ENCODE measurements at places on chromosomes 5 and 9.
A peak's percentile ranks its signal among the peaks of the same experiment; 100 is the strongest.

DNA sequence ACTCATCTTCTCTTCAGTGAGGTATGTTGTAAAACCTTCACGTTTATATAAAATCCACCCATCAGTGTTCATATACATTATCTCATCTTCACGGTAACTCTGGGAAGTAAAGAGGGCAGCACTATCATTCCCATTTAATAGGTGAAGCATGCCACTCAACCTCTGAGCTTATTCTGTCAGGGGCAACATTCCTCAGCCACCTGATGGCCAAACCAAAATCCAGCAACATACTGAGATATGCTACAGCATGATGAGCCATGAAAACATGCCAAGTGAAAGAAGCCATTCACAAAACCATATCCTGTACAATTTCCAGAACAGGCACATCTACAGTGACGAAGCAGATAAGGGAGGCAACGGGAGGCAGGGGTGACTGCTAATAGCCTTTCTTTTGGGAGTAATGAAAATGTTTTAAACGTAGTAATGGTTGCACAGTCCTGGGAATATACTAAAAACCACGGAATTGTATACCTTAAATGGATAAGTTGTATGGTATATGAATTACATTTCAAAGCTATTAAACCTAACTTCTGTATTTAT lies 167.4 kb downstream of the TSSK1B start:
- DNase-seq: no peak

DNA sequence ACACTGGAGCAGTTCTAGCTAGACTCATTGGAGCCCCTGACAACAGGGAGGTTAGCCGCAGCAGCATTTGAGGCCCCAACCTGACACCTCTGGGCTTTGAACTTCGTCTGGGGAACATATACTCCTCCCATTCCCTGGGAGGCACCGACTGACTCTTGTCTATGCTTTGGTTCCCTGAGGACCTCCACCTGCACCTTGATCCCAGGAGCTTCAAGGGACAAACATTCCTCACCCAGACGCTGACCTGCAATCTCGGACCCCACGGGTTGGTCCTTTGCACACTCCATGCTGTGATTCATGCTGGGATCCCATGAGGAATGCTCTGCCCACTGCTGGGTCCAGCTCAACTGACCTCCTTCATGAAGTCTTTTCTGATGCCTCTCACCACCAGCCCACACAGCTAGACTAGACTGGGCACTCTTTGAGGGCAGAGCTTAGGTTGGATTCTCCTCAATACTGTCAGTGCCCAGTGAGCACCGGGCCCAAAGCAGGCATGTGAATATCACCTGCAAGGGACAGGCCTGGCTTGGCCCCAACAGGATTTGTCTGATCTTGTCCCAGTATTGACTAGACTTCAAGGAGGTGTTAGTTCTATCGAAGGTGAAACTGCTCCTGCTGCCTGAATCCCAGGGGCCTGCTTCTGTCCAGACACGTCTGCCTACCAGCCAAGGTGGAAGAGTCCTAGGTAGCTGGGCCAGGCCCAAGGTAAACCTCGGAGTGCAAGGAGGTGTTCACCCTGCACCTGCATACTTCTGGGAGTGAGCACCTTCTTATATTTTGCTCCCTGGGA lies 51.8 kb upstream of the ZBTB43 start:
- DNase-seq: no peak

GRCh38 chr9:98045234-98046179 lies 11.0 kb upstream of the NANS start:
- no peak for DNase-seq

DNA sequence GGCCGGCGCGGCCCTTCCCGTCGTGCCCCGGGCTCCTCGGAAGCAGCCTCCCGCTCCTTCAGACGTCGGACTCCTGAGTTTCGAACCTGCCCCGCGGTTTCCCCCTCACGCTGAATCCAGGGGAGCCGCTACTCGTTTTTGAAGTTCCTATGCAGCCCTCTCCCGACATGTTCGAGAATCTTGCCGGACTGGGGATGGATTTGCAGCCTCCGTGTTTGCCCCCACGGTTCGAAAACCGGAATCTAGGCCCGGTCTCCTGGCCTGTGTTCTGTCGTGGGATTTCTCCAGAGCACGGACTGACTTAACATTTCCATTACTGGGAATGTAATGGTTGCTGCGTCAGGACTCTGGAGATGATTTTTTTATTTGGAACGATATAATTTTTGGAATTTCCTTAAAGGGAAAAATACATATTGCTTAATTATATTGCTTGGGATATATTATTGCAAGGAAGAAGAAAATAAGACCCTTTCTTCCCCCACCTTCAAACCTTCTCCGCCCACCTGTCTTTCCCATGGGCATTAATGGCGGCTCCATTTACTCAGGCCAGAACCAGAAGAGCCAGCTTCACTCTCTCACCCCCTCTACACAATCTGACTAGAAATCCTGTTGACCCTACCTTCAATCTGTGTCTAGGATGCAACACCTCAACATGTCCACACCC lies 8.5 kb upstream of the MGAT1 start:
- no peak for DNase-seq

GRCh38 chr9:124098141-124098905 lies 86.8 kb downstream of the LHX2 start:
- DNase-seq: no peak

DNA sequence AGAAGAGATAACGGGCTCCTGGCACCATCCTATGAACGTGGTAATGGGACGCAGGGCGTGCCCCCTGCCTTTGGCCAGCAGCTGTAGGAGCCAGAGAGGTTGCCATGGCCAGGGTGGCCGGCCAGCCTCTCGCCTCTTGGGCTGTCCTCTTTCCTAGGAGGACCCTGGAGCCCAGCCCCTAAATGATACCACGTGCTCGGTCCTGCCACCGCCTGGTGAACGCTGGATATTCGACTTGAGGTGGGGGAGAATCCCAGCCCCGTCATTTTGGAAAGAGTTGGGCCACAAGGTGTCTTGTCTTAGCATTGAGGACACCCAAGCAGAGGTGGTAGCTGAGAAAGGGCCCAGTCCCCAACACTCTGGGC lies 391 bp upstream of the NRG2 start:
- no peak for DNase-seq

DNA sequence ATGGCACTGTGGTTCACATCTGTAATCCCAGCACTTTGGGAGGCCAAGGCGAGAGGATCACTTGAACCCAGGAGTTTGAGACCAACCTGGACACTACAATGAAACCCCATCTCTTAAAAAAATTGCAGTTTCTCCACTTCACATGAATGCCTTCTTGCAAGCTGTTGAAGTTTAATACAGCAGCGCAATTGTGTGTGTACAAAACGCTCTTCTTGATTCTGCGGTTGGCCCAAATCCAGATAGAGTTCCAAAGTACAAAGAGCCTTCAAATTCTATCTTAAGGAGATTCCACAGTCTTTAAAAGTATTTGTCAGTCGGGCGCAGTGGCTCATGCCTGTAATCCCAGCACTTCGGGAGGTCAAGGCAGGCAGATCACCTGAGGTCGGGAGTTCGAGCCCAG lies 9.3 kb upstream of the SETX start:
- DNase-seq: no peak

DNA sequence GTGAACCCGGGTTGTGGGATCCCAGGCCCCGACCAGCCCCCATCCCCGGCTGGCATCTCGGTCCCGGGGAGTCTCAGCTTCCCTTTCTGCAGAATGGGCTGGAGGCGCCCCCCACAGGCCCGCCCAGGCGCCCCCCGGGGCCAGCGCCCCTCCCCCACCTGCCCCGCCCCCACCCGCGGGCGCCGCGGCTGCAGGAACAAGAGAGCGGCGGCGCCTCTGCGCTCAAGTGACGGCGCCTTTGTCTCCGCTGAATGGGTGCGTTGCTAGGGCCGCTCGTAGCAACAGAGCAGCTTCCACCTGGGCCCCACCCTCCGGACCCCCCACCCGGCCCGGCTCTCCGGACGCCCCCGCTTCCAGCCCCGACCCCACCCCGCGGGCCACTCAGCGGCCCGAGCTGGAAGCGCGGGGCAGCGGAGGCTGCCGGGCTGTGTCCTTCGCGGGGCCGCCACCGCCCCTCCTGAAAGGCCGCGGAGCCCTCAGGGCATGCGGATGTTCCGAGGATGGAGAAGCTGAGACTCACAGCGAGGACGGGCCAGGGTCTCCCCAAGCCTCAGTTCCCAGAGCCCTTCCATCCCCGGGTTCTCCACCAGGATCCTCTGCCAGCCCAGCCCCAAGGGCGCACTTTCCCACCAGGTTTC lies 27.5 kb downstream of the ADGRD2 start:
- DNase-seq: no peak

GRCh38 chr9:130138171-130138653 lies 34.0 kb upstream of the NCS1 start:
- no peak for DNase-seq

- no peak for DNase-seq
Measured at GRCh38 chr5:169416583-169417196, 115.8 kb upstream of the SLIT3 start.

DNA sequence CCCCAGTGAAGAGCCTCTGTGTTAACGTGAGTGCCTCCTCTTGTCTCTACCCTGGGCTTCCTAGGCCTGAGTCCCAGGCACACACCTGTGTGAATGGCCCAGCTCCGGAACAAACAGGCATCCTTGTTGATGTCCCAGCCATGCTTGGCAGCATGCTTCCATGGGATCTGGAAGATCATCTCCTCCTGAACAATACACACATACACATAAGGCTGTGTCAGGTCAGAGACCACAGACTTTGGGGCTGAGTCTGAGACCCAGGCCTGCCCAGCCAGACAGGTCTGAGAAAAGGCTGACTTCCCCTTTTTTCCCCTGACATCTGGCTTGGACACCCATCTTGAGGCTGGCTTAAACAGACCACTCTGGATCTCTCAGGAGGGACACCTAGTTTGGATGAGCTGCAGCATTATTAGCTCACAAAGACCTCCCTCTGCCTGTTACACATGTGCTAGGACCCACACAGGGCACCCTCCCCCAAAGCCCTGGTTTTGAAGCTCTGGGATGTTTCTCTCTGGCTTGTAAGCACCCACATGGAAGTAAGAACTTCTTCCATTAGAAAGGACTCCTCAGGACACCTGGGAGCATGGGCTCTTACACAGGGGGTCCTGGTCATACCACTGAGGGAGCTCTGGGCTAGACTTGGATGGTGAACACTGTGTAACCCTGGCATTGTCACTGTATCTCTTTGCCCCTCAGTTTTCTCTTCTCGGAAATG lies 2.6 kb downstream of the IRF1 start:
- DNase-seq: no peak

- DNase-seq: no peak
Measured at GRCh38 chr5:102682101-102682647, 72.9 kb upstream of the PAM start.

GRCh38 chr5:160269017-160269416 lies 39.7 kb downstream of the FABP6 start:
- no peak for DNase-seq

DNA sequence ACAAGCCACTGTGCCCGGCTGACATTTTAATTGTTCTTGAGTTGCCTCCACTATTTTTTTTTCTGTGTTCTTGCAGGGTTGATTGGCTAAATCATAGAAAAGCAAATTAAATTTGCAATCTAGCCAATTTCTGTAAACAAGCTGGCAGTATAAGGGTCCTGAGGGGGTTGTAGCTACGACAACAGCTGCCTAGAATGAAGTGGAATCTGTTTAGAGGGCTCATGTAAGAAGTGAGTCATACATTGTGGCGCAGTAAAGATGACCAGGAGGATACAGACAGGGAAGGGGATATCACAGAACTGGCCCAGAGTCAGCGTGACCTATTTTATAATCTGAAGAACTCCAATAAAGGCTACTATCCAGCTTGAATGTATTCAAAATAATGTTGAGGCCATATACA lies 82.2 kb upstream of the TLE1 start:
- DNase-seq: no peak

DNA sequence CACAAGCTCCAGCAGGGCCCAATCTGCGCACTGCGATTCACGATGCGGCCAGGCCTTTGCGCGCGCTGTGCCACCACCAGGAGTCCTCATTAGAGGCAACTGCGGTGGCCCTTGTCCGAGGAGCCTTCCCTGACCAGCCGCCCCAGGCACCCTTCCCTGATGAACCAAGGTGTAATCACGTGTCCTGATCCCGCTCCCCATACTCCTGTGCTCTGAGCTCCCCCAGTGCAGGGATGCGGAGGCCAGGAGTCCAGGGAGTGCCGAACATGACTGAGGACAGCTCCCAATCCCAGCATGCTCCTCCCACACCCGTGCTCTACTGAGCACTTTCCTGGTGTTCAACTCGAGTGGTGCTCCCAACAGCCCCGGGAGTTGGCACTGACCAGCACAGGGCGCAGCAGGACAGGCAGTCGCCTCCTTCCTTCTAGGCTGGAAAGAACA lies 134.8 kb downstream of the ZNF354C start:
- no peak for DNase-seq

GRCh38 chr5:56012281-56012963 lies 17.7 kb upstream of the IL6ST start:
- peak; percentile 73 for DNase-seq

DNA sequence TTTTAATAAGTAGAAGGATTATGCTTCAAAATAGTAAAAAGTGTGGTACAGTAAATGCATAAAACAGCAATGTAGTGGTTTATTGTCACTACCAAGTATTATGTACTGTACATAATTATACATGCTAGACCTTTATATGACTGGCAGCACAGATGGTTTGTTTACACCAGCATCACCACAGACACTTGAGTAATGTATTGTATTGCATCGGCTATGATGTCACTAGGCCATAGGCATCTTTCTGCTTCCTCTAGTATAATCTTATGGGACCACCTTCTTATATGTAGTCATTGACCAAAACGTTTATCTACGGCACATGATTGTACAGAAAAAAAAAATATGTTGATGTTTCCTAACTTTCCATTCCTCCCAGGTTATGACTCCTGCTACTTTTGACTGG lies 31.9 kb upstream of the SSBP2 start:
- no peak for DNase-seq

Measured in stimulated activated naive CD4-positive, alpha-beta T cell (primary cell).